ENCODE measurements at places on chromosomes 6 and 20. TPM values are rescaled to one million over a fixed set of nuclear protein-coding genes. Genes with fewer than 3 reads are reported as not detected.
A peak's percentile ranks its signal among the peaks of the same experiment; 100 is the strongest.

Gene SAPCD1
- polyA plus RNA-seq = 3.9 TPM

Gene PAX1
- polyA plus RNA-seq = not detected

Gene NOX3
- 0.12 TPM for polyA plus RNA-seq

Gene RNF8
- 21.8 TPM for polyA plus RNA-seq

- DNase-seq = no peak
These were observed 48.5 kb upstream of the SSTR4 start for GRCh38 chr20:22986601-22987000.

GRCh38 chr6:116190550-116190949 is 63.3 kb downstream of the TSPYL4 start:
- no peak for DNase-seq

DNA sequence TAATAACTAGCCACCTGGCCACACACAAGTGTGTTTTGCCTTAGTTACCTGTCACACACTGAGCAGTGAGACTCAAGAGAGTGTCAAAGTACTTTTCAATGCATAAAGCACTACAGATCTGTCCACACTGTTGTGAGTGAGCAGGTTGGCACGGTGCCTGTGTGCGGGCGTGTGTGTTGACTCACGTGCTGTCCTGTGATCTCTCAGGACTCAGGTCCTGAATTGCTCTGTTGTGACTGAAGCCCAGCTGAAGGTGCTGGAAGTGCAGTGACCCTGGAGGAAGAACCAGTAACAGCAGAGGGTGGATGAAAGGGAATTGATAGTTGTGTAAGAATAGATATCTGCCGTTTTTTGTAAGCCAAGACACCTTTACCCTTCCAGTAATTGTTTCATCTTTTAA is 18.3 kb downstream of the SLC16A10 start:
- peak; percentile 97 for DNase-seq

GRCh38 chr6:75893058-75893775 is 144.2 kb downstream of the MYO6 start:
- DNase-seq = peak; percentile 61

DNA sequence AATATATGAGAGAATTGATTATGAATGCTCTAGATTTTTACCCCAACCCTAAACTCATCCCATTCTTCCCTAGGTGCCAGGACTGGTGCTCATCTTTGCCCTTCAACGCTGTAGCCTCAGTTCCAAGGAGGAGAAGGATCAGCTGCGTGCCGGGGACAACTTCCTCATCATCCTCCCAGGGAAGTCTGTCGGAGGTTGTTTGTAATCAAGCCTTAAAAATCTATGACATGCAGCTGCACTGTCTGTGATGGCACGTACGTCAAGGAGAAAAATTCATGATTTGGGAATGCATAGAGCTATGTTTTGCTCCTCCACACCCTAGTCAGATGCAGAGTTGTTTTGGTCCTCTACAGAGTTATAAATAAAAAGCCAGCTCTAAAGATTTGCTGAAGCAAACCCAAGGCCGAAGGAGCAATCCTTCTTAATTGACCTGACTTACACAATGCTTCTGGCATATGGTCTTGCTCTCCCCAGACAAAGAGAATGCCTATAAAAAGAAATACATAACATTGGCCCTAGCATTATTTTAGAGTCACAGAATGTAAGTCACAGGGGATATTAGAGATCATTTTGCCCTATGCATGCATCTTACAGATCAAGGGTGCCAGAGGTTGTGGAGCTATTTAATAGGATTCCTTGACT is 244.2 kb downstream of the HIVEP2 start:
- DNase-seq = no peak

DNA sequence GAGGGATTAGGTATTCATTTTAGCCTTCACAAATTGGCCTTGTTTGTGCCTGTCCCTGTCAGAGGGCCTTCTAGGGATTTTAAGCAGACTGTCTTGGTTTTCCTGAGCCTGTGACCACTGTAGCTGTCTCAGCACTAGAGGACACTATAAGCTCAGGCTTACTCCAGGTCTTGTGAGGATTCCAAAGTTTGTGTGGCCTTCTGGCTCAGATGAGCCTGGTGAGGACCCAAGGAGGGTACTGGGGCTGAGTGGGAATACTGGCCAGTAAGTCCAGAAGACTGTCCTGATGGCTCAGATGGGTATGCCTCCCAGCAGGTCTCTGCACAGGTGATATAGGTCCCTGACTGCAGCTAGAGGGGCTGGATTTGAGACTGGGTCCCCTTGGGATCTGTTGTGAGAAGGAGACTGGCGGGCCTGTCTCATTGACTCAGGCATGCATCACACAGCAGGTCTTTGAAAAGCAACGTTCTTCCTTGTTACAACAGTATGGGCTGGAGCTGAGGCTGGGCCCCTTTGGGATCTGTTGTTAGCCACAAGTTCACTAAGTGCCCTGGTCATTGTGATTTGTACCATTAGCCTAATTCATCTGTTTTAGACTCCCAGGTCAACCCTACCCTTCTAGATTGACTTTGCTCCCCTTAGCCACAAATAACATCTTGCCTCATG is 26.3 kb upstream of the TFB1M start:
- peak; percentile 76 for DNase-seq

Data from HepG2 (cell line).